MM.1S (cell line): ENCODE measurements at places on chromosomes 11 and 22.
A peak's percentile ranks its signal among the peaks of the same experiment; 100 is the strongest.

DNA sequence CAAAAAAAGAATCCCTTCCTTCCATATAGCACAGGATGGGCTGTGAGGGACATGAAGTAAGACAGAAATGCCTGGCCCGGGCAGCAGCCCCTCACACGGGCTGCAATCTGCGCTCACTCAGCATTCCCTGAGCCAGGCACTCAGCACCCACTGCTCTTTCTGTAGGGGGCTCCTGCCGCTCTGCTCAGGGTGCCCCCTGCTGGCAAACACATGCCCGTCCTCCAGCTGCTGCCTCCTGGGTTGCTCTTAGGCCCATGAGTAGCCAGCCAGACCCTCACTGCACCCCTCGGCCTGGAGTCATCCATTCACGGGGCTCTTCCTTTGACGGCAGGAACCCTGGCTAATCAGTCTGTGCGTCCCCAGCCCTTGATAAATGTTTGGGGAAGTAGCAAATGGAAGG, 6.9 kb downstream of the MCAT start:
- DNase-seq = no peak

- DNase-seq = no peak
Measured at GRCh38 chr11:120747850-120748814, 236.6 kb downstream of the GRIK4 start.

DNA sequence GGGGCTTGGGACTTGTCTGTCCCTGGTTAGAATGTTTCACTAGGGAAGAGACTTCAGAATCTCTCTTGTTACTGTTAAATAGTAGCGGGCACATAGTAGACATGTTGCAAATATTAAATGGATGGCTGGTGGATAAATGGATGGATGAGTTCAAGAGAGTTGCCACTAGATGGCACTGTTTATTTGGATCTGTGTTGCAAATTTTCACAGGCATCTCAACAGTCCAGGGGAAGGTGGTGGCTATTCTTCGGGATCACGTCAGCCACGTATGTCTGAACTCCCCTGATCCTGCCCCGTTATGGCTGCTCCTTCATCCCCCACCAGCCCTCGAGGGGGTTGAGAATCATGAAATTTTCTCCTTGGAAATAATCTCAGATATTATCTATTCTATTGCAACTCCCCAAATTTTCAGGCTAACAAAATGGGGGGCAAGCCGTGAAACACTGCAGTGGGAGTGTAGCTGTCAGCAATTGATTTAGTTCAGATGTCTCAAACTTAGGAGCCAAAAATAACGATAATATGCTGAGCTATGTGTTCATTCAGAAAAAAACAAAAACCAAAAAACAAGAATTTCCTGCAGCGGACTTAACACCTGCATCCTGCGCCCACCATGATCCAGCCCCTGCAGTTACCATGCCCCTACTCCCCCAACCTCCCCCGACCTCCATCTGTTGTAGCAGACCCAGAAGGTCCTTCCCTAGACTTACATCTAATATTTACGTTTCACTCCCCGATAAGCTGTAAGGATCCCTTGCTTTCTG, 29.1 kb upstream of the BIRC3 start:
- DNase-seq = peak; percentile 71

DNA sequence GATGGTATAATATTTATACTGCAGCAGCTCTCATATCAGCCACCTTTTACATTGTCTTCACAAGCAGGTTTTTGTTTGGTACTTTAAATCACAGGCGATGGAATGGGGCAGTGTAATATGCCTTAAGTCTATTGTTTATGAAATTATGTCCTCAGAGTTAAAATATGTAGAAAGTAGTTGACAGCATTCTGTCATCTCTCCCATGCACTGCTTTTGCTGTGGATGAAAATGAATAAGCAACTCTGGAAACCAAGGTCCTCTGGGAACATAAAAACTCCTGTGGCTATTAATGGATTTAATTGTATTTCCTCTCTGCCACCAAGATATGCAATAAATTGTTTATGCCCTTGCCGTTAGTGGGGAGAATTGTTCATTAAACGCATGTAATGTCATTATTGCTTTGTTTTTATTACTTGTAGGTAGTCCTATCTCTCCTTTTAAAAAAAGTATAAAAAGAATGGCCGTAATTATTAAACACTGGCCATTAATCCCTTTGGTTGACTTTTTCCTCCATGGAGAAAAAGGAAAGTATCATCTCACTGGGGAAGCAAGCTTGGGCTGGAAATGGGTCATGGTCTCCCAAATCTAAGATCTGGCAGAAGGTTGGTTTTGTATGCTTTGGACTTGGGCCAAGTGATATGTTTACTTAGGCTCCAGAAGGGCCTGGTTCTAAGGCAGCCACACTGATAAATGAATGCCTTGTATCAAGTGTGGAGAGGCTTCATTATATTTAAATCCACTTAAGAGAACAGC, 13.1 kb downstream of the PACS1 start:
- DNase-seq = no peak

GRCh38 chr11:108498046-108498815, at the start of gene POGLUT3:
Gene POGLUT3 (minus strand): TSS chr11:108498384. CDS start chr11:108498366, 18 bp downstream.
- DNase-seq = peak; percentile 18

- DNase-seq = no peak
Measured at GRCh38 chr11:92960886-92961285, 8.6 kb upstream of the MTNR1B start.

DNA sequence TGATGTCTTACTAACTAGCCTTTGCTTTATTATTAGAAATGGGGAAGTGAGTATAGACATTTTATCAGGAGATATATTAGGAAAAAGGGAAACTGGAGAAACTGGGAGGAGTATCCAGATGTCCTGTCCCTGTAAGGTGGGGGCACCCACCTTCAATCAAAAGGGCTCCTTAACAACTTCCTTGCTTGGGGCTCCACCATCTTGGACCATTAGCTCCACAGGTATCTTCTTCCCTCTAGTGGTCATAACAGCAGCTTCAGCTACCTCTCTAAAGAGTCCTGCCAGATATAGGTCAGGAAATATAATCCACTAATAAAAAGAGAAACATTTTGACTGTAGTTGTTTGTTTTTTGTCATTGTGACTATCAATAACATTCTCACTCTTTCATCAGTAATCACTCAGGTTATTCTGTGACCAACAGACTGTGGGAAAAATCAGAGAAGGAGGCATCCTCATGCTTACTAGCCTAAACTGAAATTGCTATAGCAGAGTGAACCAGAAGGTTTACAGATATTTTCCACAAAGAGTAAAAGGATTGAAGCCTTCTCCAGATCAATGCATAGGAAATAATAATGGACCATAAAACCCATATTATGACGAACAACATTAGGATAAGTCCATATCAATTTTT, 10.4 kb downstream of the OR51B4 start:
- peak; percentile 68 for DNase-seq

GRCh38 chr11:8283465-8284230, 20.0 kb upstream of the LMO1 start:
- DNase-seq = no peak

DNA sequence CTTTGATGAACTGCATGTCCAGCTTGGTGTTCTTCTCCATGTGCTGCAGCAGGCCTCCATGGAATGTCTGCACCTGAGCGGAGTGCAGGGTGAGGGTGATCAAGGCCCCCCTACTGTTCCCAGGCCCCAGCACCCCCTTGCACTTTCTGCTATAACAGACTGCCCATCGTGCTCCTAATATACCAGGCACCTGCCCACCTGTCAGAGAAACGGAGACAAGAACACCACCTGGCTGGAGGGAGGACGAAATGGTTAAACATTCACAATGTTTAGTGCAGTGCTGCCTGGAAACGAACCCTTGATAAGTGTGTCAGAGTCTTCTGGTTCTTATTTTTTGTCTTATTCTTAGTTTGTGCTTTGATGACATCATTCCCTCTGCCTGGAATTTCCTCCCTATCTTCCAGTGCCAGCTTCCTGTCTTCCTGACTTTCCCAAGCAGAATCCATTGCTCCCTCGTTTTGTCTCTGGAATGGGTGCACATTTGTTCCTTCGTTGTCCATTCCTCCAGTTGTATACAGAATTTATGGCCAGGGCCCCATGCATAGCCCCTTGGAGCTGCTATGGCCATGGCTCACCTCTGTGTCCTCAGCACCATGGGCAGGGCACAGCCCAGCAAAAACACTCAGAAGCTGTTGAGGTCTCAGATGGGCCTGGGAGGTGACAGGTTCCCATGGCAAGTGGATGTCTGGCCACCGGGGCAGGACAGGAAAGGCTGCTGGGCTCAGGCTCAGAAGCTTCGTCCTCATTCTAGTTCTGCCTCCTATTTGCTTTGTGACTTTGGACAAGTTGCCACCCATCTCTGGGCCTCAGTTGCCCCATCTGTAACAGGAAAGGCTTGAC, 11.9 kb downstream of the BAIAP2L2 start:
- DNase-seq = no peak

GRCh38 chr11:230431-230830, 5.7 kb downstream of the SIRT3 start:
- no peak for DNase-seq

GRCh38 chr11:532986-533585, 2.3 kb downstream of the HRAS start:
- DNase-seq = no peak

- DNase-seq = no peak
Measured at GRCh38 chr11:109870297-109870696, 222.9 kb upstream of the ZC3H12C start.

DNA sequence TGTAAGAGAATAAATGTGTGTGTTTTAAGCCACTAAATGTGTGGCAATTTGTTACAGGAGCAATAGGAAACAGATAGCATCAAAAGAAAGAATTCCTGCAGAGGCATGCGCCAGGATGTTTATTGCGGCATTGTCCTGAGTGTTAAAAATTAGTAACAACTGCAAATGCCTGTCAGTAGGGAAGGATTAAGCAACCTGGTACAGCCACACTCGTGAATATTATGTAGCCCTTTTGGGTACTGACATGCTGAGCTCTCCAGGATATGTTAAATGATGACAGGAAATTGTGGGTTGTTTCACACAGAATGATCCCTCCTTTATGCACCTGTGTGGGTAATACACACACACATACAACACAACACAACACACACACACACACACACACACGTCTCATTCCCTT, 69.7 kb upstream of the MYOD1 start:
- DNase-seq = no peak

- no peak for DNase-seq
Measured at GRCh38 chr22:12697441-12697840, 2830.6 kb upstream of the OR11H1 start.

DNA sequence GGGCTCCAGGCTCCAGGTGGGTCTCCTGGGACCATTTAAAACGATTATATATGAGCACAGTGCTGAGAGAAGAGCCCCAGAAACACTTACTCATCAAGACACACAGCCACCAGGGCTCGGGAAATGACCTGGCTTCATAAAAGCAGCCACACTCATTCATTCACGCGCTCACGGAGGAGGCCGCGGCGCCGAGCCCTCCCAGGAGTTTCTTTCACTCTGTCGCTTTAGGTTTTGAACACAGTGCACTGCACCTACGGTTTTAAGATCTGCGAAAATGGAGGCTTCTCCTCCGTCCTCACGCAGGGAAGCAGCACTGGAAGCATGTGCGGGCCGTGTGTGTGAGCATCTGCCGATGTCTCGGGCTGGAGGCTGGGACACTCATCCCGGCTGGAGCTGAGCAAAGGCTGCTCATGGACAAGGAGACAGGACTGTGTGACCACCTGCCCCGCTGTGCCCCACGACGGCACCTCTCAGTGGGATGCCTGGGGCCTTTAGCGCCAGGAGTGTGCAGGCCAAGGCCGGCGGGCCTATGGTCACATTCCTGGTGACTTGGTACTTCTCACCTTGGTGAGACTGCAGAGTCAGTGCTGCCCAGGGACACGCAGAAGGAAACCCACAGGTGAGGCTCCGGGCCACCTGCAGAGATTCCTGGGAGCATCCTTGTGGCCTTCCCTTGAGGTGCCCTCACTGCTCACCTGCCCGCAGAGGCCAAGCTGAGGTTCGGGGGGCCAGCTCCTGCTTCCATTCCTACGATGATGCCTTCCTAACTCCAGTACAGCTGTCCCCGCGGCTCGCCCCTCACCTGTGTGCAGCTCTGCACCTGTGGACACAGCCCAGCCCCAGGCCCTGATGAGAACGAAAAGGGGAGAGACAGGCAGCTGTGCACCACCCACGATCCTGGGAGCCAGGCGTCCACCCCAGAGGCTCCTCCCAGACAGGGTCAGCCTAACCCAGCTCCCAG, 872.0 kb downstream of the BRD1 start:
- no peak for DNase-seq

- no peak for DNase-seq
Measured at GRCh38 chr11:92384358-92384757, 159.7 kb downstream of the FAT3 start.

DNA sequence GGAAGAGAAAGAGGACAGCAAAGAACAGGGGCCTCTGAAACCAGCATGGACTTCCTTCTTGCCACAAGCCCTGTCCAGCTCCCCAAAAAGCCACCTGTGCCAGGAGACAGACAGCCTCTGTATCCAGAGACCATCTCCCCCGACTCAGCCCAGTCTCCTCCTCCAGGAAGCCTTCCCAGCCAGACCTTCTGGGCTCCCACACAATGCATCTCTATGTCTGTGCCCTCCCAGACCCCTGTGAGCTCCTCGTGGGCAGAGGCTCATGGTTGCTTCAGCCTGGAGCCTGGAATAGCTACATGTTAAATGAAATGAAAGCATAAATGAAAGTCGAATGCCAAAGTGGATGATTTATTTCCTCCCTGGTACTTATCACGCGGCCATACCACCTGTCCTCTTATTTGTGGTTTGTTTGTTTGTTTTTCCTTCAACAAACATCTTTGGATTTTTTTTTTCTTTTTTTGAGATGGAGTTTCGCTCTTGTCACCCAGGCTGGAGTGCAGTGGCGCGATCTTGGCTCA, 7.3 kb upstream of the ARAP1 start:
- DNase-seq = no peak

GRCh38 chr11:27083241-27083640, 42.6 kb downstream of the BBOX1 start:
- no peak for DNase-seq

DNA sequence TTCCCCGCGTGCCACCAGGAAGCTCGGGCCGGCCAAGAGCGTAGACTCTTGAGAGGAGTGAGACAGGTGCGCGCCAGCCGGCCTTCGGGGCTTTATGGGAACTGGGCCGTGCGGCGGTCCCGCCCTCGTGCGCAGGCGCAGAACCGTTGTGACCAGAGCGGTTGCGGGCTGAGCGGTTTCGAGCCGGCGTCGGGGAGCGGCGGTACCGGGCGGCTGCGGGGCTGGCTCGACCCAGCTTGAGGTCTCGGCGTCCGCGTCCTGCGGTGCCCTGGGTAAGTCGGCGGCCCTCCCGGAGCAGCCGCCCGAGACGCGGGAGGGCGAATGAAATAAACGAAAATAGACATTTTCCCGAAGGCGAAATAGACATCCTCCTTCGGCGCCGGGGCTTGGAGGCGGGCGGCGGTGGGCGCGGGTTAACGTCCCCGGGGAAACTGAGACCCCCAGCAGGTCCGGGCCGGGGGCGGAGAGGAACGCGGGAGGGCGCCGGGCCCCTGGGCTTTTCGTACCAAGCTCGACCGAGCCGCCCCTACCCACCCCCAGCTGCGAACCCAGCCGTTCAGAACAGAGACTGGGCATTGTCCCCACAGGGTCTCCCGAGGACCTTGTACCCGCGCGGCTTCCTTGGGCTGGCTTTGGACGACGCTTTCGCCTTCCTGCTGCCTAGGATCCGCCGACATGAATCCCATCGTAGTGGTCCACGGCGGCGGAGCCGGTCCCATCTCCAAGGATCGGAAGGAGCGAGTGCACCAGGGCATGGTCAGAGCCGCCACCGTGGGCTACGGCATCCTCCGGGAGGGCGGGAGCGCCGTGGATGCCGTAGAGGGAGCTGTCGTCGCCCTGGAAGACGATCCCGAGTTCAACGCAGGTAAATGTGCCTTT, at the start of gene ASRGL1:
TSS of gene ASRGL1 (plus strand) at position 146 of the 879 bp plus-strand sequence. CDS start at position 676, 530 bp downstream.
- DNase-seq = peak; percentile 92

GRCh38 chr11:126124231-126124661, 61.6 kb upstream of the CDON start:
- DNase-seq = no peak

- DNase-seq = no peak
Measured at GRCh38 chr22:27107386-27107785, 450.0 kb downstream of the MIAT start.

GRCh38 chr22:37285937-37286336, 3.6 kb downstream of the CYTH4 start:
- no peak for DNase-seq
